ENCODE measurements at places on chromosomes 13 and 19. TPM values are rescaled to one million over a fixed set of nuclear protein-coding genes. Genes with fewer than 3 reads are reported as not detected.

DNA sequence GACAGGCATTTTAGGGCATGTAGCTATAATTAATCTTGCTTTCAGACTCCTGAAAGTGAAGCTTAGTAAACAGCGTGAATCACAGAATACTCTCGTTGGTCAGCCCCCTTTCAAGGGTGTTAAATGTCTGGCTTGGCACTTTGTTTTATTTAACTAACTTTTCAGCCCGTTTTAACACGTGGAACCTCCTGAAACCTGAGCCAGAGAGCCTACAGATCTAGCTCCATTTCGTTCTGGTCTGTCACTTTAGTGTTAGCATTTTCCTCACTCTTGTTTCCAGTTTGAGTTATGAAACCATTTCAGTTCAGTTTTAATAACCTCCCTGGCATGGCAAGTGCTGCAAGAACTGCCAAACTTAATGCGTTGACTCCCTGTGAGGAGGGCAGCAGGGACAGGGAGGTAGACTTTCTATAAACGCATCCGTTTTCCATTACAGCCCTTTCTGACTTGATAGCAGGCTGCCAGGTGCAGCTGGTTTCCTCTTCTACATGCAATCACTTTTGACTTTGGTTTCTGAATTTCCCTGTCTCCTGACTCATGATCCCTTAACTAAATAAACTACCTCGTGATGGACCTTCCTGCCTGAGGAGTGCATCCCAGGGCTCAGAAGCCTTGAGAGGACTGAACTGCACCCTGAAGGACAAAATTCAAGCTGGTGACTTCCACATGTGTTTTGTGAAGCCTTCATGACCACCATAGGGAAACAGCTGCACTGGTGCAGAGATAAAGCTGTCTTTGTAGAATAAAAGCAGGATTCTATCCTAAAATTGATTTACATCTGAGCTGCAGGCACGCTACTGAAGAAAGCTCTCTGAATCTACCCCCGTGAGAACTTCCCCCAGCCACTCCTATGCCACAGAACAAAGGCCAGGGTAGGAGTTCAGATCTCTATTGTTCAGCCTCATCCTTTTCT, 192.6 kb downstream of the DLEU7 start:
- DNase-seq, result peak; percentile 1

- no peak for DNase-seq
Observed at GRCh38 chr13:33353210-33353609, 67.7 kb upstream of the STARD13 start.

The PGLYRP1 gene
- total RNA-seq, result not detected

GRCh38 chr19:34057155-34057554, 115.1 kb upstream of the LSM14A start:
- no peak for DNase-seq

DNA sequence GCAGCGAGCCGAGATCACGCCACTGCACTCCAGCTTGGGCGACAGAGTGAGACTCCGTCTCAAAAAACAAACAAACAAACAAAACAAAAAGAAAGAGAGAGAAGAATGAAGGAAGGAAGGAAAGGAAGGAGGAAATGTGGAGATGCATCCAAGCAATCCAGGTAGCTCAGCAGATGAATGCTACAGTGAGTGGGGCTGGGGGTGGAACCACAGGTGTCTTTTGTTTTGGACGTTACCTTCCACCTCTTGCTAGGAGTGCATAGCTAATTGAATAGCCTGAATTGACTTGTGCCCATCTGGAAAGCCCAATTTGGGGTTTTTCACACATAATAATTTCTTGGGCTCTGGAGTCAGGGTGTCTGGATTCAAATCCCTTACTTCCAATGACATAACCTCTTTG, 66.0 kb upstream of the GTF3A start:
- no peak for DNase-seq

DNA sequence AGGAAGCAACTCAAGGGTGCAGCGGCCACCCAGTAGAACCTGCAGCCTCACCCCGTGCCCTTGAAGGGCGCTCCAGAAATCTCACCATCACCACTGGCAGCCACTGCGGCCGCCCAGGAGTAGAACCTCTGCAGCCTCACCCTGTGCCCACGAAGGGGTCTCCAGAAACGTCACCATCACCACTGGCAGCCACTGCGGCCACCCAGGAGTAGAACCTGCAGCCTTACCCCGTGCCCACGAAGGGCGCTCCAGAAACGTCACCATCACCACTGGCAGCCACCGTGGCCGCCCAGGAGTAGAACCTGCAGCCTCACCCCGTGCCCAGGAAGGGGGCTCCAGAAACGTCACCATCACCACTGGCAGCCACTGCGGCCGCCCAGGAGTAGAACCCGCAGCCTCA, 336.0 kb downstream of the TEX29 start:
- no peak for DNase-seq

The JAK3 gene
- 2.1 TPM for total RNA-seq

- DNase-seq, result no peak
Observed at GRCh38 chr13:104798486-104798885, 1732.3 kb upstream of the SLC10A2 start.

- DNase-seq, result no peak
Observed at GRCh38 chr13:32830336-32831031, 185.7 kb upstream of the KL start.

The TEAD2 gene
- total RNA-seq, result 31.9 TPM

DNA sequence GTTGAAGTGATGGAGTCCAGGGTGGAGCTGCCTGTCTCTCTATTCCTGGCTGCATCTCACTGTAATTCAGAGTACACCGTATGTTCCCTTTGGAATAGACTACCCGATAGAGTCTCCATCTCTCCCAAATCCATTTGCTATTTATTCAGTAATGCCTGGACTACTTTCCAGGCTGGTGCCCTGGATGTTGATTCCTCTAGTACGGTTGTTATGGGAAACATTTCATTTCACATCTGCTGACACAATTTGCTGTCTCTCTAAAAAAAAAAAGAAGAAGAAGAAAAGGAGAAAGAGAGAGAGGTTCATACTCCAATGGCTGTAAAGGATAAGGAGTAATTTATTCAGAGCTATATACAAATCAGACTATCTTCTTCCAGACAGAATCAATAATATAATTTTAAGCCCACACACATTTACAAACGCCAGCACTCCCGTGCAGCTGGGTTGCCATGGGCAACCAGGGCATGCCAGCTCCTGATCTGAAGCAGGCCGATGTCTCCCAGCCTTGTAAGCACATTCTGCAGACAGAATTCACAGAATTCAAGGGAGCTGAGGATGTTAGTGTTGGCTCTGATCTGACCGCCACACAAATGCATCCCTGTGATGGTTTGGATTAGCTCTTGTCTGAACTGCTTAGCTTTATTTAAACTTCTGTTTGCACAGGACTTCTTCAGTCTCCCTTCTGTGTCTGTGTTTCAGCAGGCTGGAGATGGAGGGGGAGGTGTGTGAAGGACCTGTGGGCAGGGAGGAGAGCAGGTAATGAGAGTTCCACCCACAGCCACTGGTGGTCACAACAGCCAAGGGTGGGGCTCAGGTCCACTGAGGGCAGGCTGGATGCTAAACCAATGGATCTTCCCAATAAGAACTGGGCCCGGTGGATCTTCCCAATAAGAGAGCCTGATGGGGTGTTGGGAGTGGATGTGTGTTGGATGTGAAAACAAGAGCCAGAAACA, 66.0 kb downstream of the TEX26 start:
- DNase-seq, result no peak

GRCh38 chr13:52125547-52125946, 3.3 kb downstream of the NEK5 start:
- no peak for DNase-seq

DNA sequence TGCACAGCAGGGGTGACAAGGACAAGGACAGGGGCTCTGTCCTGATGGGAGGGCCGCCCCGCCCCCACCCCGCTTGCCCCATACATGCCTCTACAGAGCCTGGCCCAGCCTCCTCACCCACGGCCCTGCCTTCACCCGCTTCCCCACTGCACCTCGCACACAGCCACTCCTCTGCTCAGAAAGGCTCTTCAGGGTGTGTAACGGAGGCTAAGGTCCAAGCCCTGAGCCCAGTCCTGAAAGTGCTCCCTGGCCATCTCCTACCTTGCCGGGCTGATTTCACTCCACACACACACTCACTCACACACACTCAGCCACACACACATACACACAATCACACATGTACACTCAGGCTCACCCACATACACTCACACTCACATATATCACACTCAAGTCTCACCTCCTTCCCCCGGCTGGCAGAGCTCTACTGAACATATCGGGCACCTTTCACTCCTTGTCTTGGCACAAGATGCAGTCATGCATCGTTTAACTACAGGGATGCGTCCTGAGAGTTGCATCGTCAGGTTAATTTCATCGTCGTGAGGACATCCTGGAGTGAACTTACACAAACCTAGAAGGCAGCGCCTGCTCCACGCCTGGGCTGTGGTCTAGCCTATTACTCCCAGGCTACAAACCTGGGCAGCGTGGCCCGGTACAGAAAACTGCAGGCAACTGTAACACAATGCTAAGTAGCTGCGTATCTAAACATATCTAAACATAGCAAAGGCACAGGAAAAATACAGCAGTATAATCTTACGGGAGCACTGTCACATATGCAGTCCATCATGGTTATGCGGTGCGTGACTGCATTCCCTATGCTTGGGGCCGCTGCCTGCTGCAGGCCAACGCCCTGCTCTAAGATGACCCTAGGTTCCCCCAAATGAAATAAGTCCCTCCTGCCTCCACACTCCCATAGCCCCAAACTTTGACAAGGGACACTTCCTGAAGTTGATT, 13.1 kb downstream of the EPS15L1 start:
- DNase-seq, result no peak

The AMH gene
- 21.9 TPM for total RNA-seq

DNA sequence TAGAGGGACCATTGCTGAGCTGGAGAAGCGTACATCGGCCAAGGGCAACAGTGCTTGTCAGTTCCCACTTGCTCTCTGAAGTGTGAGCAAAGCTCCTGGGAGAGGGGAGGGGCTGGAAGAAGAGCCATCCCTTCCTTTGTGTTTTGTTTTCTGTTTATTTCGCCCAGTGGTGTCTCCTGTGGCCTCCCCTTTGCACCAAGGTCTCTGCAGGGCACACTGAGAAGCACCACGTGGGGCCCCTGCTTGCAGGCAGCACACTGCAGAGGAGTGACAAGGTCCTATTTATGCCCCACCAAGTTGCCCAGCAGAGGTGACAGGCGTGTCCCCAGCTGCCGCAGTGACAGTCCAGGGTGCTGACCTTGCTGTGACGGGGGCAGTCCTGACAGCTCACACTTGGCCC, 24.0 kb downstream of the GRIN2D start:
- no peak for DNase-seq

The USHBP1 gene
- not detected for total RNA-seq

DNA sequence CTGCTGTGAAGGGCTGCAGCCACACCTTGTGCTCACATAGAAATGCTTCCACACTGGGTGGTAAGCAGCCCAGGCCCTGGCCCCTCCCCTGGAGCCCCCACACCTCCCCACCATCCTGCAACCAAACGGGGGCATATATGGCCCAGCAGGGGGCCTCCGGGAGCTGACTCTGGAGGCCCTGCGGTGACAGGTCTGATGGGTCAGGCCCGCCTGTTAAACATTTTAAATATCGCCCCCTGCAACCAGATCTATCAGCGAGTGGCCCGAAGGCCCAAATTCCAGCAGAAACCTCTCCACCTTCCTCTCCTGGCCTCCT, 48.0 kb upstream of the KATNAL1 start:
- DNase-seq, result no peak

- no peak for DNase-seq
Observed at GRCh38 chr19:35650581-35650980, 2.5 kb downstream of the COX6B1 start.

The GMIP gene
- 18.1 TPM for total RNA-seq

The GPC6 gene
- total RNA-seq, result 4.8 TPM

GRCh38 chr19:47539747-47540311, 25.0 kb upstream of the NAPA start:
- no peak for DNase-seq

The TLE2 gene
- 6.2 TPM for total RNA-seq

GRCh38 chr19:33177417-33177979, 16.6 kb upstream of the LRP3 start:
- DNase-seq, result no peak

The SRRM5 gene
- total RNA-seq, result 0.10 TPM

The SHISA7 gene
- 0.03 TPM for total RNA-seq

Data from Panc1 (cell line).